ENCODE measurements at places on chromosomes 11 and 22.

DNA sequence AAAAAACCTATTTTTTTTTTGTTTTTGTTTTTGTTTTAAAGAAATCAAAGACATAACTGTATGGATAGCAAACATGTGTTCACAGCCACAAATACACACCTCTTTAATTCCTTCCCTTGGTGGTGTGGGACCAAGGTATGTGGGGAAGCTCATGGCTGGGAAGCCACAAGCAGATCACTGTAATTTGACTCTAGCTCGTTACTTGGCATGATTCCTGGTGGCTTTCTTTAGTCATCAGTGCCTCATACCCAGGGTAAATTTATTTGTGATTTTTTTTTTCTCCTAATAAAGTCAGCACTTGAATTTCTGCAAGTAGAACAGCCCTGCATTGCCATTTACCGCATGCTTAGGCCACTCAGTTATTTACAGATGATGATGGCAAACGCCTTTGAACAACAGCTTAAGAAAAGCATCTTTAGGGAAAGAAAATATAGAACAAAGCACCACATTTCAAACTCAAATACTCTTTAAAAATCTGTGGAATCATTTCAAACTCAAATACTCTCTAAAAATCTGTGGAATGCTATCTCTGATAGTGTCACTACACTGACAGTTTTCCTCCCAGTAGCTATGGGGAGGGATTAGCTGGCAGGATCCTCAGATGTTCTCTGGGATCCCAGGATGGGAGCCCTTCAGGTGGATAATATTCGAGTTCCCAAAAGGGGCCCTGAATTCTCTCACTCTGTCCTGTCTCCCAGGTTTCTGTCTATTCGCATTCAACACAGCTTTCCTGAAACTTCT is 687.2 kb downstream of the OPCML start:
- peak; percentile 58 for DNase-seq

DNA sequence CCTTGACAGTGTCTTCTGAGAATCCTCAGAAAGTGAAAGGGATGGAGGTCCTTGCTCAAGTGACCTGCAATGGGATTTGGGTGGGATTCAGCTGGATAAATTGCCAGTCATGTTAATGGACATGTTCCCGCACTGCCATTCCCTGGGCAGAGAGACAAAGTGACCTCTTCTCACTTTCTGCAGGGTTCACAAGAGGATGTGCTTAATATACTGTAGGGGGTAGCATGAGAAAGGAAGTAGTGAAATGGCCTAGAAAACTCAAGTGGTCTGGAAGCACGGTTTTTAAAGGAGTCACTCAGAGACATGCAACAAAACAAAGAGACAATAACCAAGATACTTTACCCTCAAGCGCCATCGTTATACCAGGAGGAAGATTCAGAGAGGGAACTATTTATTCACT is 70.2 kb downstream of the NELL1 start:
- DNase-seq, result no peak

DNA sequence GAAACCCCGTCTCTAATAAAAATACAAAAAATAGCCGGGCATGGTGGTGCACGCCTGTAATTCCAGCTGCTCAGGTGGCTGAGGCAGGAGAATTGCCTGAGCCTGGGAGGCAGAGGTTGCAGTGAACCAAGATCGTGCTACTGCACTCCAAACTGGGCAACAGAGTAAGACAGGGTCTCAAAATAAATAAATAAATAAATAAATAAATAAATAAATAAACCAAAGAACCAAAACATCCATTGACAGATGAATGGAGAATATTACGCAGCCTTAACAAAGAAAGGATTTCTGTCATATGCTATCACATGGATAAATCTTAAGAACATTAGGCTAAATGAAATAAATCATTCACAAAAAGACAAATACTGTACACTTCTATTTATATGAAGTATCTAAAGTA is 11.1 kb upstream of the CSTF3 start:
- no peak for DNase-seq

GRCh38 chr11:35675901-35676610 is 13.5 kb downstream of the TRIM44 start:
- DNase-seq, result no peak

DNA sequence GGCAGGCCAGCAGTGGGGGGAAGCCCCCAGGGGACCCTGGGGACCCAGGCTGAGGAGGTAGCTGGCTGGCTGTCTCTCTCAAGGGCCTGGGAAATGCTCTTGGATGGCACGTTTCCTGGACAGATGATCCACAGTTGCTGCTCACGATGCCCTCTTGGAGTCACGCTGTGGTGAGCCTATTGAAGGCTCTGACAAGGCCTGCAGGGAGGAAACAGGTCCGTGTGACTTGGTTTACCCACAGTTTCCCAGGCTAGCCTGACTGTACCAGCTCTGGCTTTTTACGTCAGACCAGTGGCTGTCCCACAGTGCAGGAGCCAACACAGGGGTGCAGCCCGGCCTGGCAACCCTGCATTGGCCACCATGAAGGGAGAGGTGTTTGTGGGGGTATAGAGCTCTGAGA is 29.2 kb upstream of the PPARA start:
- no peak for DNase-seq

Measured in RKO (cell line).